ENCODE measurements at places on chromosomes 12 and 14.

- no peak for DNase-seq
These were observed 312.5 kb upstream of the FLRT2 start for GRCh38 chr14:85217412-85217811.

DNA sequence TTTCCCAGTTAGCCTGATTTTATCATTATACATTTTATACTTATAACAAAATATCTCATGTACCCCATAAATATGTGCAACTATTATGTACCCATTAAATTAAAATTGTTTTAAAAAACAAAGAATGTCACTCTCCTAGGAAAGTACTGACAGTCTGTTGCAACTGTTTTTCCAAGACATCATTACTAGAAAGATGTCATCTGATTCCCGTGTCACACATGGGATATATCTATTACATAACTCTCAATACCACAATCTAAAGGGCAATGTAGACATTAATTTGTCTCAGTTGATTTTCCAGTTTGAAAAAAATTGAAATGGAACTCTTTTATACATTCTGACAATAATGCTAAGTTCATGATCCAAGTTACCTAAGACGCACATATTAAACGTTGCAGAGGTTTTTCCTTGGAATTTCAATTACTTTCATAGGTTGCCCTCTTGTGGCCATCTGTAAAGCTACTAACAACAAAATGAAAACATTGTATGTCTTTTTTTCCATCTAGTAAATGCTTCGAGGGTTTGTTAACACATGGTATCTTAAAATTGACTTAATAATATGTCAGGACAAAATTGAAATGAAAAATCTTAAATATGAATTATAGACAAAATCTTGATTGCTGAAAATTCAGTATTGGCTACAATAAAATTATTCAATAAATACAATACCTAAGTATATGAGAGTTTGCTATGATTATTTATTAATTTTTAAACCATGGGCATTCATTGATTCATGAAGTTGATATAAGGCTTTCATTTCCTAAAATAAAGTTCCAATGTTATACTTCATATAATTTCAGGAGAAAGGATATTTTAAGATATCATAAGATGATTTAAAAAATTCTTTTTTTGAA is 131.6 kb downstream of the PPFIA2 start:
- no peak for DNase-seq

- DNase-seq: no peak
These were observed 8.1 kb downstream of the COCH start for GRCh38 chr14:30882431-30882830.

GRCh38 chr12:76505050-76505449 is 54.5 kb downstream of the OSBPL8 start:
- no peak for DNase-seq

DNA sequence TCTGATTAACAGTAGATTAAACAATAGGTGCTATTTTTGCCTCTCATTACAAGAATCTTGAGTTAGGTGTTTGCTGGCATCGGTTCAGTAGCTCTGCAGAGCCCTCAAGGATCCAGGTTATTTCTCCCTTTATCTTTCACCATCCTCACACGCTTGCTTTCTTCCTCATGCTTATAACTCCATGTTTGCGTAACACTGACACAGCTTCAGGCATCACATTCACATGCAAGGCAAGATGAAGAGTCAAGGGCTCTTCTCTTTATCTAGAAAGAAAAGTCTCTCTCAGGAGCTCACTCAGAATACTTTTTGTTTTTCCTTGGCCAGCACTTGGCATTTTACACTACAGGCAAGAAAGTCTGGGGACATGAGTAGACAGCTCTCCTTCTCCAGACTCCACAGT is 24.2 kb upstream of the PTHLH start:
- no peak for DNase-seq

GRCh38 chr14:100342195-100342594 is 19.1 kb downstream of the SLC25A47 start:
- DNase-seq: no peak

DNA sequence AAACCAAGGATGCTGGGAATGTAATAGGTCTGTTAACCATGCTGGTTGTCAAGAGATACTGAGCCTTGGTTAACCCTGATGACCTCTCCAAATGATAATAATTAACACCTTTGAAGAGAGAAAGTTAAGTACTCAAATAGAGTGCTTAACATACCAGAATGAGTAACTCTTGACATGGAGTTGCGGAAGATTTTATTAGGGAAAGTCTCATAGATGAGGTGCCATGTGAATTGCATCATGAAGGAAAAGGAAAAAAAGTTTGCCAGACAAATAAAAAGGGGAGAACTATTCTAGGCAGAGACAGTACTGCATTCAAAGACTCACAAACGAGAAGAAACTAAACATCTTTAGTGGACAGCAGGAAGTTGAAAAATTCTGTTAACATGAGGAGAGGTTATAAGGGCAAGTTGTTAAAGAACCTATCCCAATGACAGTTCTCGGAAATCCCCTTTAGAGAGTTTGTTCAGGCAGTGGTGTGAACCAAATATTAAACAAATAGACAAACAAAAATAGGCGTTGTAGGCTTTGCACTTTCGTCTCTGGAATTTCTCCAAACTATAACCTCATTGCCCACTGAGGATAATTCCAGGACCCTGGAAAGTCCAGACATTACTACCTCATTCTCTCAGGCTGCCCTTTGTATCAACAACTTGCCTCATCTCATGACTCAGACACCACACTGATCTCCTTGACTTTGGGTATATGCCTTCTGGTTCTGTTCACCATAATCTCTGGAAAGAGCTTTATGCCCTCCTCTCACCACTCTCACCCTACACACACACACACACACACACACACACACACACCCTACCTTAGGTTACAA is 435.0 kb downstream of the GXYLT1 start:
- no peak for DNase-seq

- DNase-seq: no peak
These were observed 3.0 kb upstream of the MIPOL1 start for GRCh38 chr14:37194698-37195097.

DNA sequence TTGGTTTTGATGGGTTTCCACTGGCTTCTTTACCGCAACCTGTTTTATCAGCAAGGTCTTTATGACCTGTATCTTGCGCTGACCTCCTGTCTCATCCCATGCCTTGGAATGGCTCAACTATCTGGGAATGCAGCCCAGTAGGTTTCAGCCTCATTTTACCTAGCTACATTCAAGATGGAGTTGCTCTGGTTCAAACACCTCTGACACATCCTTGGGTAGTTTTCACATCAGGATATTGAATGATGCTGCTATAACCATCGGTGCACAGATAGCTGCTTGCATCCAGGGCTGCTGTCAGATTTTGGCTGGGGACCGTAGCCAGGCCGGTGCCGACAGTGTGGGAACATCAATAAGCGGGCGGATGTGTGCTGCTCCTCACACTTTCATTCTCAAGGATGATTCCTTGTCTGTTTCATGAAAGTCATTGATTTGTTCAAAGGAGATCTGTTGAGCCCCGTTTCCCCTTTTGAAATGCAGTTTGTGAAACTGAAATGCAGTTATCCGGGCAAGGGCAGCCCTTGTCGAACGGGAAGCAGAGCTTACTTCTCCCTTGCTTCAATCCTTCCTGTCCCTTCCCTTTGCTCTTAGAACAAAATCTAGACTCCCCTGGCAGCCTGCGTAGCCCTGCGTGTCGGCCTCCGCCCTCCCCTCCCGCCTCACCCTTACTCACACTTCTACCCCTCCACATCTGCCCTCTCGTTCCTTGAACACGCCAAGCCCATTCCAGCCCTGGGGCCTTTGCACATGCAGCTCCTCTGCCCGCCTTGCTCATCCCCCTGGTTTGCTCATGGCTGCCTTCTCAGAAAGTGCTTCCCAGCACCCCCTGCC is 49.2 kb upstream of the NCOR2 start:
- DNase-seq: no peak

DNA sequence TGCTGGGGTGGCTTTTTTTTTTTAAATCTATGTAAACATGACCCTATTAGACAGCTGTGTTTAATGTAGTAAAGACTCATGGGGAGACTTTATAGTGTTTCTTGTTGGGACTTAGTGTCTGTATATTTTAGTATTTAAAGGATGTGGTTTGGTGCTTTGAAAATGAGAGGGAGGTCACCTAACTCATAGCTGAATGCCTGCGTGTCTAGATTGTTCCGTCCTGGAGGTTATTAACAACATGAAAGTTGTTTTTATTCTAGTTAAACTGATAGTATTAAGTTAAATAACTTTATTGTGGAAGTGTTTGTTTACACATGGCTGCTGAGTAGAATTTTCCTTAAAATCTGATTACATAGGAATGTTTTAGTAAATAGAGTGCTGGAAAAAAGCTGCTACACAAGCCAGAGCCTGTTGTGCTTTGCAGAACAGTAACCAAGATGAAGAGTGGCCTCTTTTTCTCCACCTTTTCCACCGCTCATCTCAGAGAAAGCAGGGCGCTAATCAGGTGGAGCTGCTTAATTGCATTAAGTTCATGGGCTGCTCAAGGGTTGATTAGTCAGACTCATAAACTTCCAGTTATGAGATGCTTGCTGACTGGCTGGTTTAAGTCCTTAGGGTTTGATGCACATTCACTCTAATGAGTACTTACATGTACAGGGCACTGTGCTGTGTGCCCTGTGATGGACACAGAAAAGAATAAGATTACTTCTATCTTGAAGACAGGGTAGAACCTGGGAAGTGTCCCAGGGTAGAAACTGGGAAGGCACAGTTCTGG is 62.7 kb downstream of the FBXO34 start:
- no peak for DNase-seq

GRCh38 chr12:13169272-13169671 is 27.3 kb upstream of the EMP1 start:
- DNase-seq: no peak

DNA sequence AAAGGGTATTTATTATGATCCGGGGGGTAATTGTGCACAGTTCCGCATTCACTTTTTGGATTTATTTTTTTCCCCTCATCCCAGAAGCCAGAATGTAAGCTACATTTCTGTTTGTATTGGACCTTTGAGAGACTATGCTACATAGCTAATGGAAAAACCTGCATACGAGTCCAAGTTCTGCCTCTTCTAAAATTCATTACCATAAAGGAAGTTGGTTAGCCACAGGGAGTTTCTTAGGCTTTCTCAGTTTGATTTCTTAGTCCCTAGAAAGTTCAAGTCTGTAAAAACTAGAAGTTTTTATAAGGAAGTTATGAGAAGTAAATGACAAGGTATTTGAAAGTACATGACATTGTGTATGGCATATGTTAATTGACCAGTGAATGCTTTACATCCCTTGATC is 138.7 kb downstream of the PDE3A start:
- no peak for DNase-seq

GRCh38 chr14:79809849-79810612 is 401.3 kb downstream of the DIO2 start:
- DNase-seq: no peak

DNA sequence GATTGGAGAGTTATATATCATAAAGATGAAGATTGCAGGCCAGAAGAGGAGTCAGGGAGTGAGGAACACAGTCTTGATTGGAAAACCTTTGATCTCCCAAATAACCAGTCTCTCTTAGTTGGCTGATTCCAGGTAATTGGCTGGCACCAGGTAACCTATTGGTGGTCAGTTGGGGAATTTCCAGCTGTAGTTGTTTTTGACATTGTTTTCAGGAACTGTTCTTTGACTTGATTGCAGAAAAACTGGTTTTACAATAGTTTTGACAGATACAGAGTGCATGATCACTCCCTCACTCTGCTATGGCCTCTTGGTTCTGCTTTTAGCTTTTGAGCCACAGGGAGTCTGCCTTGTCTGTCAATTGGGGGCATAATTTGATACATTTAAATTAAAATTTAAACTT is 71.6 kb downstream of the ZNF641 start:
- DNase-seq: no peak

DNA sequence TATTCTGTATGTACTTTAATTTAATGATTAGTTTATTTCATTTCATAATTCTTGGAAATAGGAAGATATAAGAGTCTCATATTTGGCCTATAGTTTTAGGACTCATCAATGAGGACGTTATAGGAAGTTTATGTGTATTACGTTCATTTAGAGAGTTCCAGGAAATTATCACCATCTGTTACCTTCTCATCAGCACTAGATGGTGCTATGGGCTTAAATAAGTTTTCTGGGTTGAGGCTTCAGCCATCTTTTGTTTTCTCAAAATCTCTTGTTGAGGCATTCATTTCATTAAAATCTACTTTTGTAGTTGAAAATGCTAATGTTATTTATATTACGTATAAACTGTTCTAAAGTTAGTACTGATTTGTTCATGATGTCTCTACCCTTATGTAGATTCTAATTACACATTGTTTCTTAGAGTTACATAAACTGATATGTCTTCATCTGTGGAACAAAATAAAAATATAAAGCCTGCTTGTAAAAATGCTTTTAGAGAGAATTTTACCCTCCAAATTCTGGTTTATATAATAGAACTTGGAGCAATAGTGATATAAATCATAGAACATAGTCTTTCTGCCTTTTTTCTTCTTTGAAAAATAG is 89.2 kb downstream of the CFAP54 start:
- peak; percentile 74 for DNase-seq

DNA sequence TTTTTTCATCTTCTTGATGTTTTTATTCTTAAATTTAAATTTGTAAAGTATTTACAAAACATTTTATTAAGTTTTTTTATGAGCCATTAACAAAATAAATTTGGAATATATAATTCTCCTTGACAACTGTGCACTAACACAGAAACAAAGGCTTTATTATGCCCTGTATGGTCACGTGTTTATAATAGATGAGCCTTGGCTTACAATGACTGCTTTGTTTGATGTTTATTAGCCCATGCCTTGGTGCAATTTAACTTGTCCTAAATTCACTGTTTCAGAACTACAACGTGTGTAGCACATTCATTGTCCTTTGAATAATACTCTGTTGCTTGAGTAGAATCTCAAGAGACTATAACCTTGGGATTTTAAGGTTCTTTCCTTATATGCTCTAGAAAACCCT is 59.8 kb downstream of the CNTN1 start:
- DNase-seq: no peak

DNA sequence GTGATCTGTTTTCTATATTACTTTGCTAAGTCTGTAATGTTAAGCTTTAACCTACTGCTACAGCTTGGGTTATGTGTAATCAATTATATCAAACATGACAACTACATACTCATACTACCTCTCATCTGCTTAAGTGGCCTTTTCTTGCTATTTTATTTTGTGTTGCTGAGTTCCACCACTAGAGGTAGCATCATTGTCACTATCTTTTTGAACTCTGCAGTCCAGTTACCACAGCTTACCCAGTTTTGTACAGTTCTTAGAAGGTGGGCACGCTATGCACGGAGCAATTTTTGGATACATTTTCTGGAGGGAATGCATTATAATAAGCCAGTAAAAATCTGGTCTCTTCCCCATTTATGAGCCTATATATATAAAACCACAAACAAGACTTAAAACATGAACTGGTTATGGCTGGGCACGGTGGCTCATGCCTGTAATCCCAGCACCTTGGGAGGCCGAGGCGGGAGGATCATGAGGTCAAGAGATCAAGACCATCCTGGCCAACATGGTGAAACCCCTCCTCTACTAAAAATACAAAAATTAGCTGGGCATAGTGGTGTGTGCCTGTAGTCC is 48.5 kb downstream of the SAV1 start:
- DNase-seq: peak; percentile 63

Data from activated CD4-positive, alpha-beta T cell treated with anti-CD3 and anti-CD28 coated beads, Interleukin-2, amount 10 ng/mL, durations not matched to agents 24 days and 14 days (primary cell).